T-cell (primary cell): ENCODE measurements at places on chromosomes 2 and 18.

DNA sequence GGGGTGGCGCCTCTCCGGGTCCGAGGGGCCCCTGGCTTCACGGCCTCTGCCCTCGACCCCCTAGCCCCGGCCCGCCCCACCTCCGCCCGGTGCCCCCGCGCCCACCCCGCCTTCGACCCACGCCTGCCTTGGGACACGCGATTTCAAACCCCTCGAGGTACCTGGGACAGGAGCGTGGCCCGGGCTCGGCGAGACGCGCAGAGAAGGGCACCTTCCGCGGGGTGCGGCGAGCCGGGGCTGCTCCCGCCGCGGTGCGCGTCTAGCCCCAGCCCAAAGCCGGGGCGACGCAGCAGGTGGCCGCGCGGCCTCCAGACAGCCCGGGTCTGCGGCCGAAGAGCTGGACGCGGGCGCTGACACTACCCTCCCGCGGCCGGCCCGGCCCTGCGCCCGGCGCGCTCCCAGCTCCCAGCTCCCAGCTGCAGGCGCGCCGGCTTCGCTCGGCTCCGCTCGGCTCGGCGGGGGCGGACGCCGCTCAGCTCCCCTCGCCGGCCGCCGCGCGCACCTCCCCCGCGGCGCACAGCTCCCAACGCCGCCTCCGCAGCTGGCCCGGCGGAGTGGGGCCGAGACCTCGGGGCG lies at the start of gene CRACDL:
CRACDL (minus strand) TSS at position 449 of the 576 bp plus-strand sequence. CDS start 89,425 bp downstream, outside the sequence.
- no peak for DNase-seq

DNA sequence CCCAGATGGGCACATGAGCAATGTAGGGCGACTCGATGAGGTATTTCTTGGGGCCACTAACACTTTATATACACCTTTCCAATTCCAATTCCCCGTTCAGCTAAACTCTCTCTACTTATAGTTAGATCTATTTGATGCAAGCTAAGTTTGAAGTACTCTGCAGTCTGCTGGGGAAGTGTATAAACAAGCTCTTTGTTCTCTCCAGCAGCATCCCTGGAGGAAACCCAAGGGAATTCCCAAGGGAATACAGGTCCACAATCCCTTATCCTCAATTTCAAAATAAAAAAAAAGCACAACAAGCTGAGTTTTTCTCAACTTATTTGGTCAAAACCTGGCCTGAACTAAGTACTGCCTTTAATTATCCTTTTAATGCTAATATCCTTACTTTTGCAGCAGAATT lies 433.3 kb downstream of the NBAS start:
- no peak for DNase-seq

DNA sequence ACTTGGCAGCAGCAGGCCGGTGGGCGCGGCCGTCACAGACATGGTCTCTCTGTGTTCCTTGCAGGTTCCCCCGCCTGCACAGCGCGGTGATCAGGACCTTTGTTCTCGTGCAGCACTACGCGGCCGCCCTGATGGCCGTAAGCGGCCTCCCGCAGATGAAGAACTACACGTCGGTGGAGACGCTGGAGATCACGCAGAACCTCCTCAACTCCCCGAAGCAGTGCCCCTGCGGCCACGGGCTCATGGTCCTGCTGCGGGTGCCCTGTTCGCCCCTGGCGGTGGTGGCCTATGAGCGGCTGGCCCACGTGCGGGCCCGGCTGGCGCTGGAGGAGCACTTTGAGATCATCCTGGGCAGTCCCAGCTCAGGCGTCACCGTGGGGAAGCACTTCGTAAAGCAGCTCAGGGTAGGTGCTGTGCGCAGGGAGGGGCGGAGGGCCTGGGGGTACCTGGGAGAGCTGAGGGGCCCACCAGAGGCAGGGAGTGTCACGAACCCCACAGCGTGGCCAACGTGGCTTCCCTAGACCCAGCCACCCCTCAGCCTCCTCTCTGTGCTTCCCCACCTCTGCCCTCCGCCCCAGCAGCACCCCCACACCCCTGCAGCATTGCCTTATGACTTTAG lies 59.3 kb downstream of the NTSR2 start:
- DNase-seq = no peak

DNA sequence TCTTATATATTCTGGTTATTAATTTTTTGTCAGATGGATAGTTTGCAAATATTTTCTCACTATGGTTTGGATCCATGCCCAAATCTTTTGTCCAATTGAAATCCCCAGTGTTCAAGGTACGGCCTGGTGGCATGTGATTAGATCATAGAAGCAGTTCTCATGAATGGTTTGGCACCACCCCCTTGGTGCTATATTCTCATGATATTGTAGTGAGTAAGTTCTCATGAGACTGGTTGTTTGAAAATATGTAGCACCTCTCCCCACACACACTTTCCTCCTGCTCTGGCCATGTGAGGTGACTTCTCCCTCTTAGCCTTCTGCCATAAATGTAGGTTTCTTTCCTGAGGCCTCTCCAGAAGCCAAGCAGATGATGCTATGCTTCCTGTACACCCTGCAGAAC lies 107.7 kb upstream of the KYNU start:
- no peak for DNase-seq

- no peak for DNase-seq
These were observed 24.4 kb downstream of the CAPN14 start for GRCh38 chr2:31192851-31193392.

DNA sequence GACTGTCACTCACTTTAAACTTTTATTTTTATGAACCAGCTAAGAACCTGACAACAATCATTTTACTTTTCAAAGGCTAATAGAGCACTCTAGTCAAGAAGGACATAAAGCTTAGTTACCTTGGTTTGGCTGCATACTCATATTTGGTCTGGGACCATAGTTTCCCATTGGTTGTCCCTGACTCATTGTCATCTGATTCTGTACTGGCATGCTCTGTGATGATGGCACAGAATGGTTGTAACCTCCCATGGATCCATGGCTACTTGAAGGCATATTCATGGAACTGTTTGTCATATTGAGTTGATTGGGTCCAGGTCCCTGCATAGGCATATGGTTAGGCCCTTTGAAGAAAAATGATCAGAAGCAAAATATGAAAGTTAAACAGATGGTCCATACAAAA lies 37.9 kb downstream of the SS18 start:
- no peak for DNase-seq

DNA sequence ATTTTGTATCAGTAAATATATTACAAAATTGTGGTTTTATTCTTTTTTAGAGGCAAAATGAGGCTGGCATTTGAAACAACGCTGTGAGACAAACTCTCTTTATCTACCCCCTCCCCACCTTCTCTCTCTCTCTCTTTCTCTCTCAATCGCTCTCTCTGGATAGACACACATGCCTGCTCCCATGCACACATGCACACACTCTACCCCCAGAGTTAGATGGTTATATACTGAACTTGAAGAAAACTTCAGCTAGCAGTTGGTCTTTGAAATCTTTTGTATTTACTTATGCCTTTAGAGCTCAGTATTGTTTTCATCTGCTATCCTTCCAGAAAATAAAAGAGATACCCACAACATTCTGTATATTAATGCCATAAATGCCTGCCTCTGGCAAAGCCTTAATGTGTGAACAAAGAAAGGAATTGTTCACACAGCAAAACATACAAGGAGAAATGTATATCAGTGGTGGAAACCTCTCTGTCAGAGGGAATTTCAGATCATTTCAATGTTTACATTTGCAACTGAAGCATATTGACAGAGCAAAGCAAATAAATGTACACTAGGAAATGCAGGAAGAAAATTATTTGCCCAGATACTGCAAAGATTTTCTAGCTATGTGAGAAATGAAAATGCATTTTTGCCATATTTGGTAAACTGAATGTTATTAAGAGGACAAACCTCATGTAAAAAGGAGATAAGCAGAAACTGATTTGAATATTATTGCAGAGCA lies 217.0 kb upstream of the UBE2E3 start:
- no peak for DNase-seq

DNA sequence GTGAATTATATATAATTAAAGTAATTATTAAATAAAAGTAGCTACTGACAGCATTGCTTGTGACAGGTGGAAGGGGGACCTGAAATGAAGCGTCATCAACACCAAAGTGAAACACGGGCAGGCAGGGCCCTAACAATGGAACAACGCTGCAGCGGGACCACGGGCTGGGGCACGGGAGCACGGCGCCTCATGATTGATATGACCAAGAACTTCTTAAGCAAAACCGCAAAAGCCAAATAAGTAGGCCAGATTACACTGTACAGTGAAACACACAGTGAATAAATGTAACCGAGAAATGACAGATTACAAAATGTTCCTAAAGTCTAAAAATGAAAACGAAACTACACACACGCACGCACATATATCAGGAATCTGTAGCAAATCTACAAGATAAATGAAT lies 81.4 kb downstream of the SNTG2 start:
- DNase-seq = no peak

DNA sequence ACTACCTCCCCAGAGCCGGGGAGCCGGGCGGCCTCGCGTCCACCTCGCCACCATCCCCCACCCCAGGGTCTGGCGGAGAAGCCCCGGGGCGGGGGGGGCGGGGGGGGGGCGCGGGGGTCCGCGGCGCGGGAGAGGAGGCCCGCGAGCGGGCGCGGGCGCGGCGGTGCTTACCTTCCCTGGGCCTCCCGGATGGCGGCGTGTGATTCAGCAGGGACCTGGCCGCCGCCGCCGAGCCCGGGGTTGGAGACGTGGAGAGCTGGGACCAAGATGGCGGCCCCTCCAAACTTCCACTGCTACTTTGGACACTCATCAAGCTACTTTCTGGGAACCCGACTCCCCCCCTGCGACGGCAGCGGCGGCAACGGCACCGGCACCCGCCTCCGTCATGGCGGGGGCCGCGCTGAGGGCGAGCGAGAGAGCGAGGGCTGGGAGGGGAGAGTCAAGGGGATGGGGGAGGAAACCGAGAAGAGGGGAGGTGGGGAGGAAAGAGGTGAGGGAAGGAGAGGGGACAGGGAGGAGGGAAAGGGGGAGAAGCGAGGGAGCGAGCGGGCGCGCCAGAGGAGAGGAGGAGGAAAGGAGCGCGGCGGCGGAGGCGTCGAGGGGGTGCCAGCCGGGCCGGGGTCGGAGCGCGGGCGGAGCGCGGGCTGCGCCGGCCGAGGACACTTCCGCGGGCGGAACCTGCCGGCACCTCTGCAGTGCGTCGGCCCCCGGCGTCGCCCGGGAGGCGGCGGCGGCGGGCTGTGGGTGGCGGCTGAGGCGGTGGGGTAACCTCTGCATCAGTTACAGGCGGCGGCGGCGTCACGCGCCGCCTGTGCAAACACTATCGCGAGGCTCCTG lies at the start of gene TLK1:
TLK1 (minus strand) TSS at position 775 of the 837 bp plus-strand sequence; CDS start at position 310, 465 bp downstream.
- peak; percentile 69 for DNase-seq

GRCh38 chr18:75057169-75057960 lies 151.6 kb downstream of the PTGR3 start:
- no peak for DNase-seq
